ENCODE measurements at places on chromosomes 3 and 15.

- no peak for DNase-seq
These were observed 2.2 kb upstream of the THRB start for GRCh38 chr3:24496529-24497482.

- no peak for DNase-seq
These were observed 20.8 kb upstream of the NXPE3 start for GRCh38 chr3:101758224-101758623.

- DNase-seq: no peak
These were observed 1114.2 kb downstream of the NSUN3 start for GRCh38 chr3:95177096-95177495.

- no peak for DNase-seq
These were observed 21.4 kb downstream of the CCDC13 start for GRCh38 chr3:42751609-42752008.

DNA sequence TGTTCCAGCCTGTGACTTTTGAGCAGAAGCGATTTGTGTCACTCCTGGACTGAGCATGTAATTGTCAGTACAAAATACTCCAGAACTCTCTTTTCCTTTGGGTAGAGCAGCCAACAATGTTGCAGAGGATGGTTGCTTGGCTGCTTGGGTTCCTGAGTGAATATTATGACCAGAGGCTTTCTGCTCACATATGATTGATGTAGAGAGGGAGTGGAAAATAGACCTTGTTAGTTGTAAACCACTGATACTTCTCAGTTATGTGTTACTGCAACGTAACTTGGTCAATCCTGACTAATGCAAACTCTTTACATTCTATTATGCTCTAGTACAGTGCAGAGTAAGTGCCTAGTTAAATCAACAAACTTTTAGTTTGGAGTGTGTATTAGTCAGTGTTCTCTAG is 322.6 kb upstream of the KCNH8 start:
- no peak for DNase-seq

GRCh38 chr3:69354948-69355347 is 30.9 kb downstream of the FRMD4B start:
- no peak for DNase-seq

- DNase-seq: no peak
These were observed 1000.9 kb downstream of the AGBL1 start for GRCh38 chr15:87080547-87080946.

DNA sequence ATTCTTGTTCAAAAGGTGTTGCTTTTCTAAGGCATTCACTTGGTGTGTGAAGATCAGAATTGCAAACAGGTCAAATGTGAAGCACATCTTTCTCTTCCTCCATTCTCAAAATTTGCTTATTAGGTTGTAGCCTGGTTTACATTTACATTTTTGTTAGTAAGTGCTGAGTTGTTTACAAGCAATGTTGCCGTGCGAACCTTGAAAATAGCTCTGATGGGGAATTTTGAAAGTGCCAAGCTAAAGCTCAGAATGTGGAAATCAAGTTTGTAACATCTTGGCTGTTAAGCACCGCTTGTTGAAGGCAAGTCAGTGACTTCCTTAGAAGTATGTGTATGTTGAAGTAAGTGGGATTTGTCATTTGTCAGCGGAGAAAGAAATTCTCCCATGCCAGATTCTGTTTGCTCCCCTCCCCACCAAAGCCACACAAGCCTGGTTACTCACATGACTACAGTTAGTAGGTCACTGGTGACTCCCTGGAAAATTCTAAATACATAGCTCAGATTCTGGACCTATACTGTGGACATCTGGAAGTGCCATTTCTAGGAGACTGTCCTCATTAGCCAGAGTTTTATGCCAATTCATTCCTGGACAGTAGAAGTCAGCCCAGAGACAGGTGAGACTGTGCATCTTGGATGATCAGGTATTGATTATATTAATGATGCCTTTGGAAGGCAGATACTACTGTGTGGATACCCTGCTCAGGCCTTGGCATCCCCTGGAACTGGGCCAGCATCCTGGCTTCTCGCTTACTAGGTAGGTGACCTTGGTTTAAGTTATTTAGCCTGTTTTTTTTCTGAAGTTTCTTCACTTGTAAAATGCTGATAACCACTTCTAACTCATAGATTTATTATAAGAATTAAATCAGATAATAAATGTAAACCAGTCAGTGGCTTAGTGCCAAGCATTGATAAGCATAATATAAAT is 390.6 kb upstream of the SEMA6D start:
- no peak for DNase-seq
